ENCODE measurements at places on chromosomes 3 and 15. TPM values are rescaled to one million over a fixed set of nuclear protein-coding genes. Genes with fewer than 3 reads are reported as not detected.
A peak's percentile ranks its signal among the peaks of the same experiment; 100 is the strongest.

GRCh38 chr15:40763801-40764628 is at the start of gene GCHFR:
TSS of gene GCHFR (plus strand) at chr15:40764068. CDS start at chr15:40764181, 113 bp downstream.
- no peaks in the 10 kb centered on the region for H3K27me3 ChIP-seq
- DNase-seq = peak; percentile 83

GRCh38 chr3:87044846-87045245 is 53.9 kb upstream of the VGLL3 start:
- no peaks in the 10 kb centered on the region for H3K27me3 ChIP-seq
- no peak for DNase-seq
- H3K27ac ChIP-seq = no peak overlapping the region

The TMEM212 gene
- total RNA-seq = not detected

DNA sequence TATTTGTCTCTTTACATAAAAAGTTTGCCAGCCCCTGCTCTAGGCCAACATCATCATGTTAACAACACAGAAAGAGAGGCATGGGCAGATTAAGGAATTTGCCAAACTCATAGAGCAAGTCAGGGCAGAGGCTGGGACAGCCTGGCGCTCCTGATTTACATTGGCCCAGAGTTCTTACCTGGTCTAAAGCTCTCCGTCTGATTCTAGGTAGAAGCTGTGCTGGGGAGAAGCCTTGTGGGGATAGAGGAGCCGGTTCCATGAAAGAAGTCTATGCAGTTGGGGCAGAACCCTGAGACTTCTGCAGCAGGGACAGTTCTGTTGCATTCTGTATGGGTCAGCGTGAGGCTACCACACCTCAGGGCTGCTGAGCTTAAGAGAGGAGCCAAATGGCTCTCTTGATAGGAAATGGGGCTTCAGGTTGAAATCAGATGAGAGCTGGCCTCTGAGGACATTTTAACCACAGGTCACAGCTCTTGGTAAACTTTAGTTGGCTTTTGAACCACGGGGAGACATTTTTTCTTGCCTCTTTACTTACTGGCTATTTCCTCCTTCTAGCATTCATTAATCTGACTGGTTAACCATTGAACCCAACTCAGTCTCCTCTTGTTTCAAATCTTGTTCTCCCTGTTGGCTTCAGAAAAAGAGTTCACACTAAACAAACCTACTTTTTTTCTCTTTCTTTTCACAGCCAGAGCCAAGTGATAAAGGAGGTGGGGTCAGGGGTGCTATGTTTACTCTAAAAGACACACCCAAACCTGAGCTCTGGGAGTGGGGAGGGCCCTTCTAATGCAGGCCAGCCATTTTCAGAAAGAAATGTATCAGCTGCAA is 250.7 kb downstream of the OPA1 start:
- H3K27ac ChIP-seq = peak overlapping the region; percentile 94
- no peak overlapping the region for H3K4me3 ChIP-seq
- H3K4me1 ChIP-seq = peaks cover 69% of the 10 kb centered on the region

DNA sequence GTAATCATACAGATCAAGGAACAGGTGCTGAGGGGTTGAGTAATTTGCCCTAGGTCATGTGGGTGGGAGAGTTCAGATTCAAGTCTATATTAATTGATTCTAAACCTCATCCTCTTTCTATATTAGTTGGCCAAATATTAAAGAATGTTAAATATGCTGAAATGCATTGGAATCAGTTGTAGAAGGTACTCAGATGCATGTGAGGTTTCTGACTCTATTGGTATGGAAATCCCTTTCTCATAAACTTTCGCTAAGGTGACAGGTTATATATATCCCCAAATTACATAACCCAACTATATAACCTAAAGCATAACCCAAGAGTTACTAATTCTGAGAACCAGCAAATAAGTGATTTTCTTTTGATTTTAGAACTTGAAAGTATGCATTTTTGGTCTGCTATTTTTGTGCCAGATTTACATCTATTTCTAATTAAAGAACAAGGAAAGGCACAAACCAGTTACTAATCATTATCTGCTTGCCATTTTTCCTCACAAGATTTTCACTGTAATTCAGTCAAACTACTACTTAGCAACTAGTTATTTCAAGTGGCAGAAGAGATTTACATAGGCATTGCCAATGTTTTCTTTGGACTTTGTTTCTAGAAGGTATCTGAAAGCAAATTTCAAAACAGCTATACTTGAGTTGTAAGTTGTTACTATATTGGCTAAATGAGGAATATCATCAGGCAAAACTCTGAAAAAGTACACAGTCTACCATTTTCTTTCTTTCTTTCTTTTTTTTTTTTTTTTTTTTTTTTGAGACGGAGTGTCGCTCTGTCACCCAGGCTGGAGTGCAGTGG is 201.3 kb downstream of the RBMS3 start:
- no peak overlapping the region for H3K4me3 ChIP-seq
- H3K4me1 ChIP-seq = no peaks in the 10 kb centered on the region
- H3K36me3 ChIP-seq = no peaks in the 10 kb centered on the region
- H3K27me3 ChIP-seq = no peaks in the 10 kb centered on the region
- DNase-seq = no peak
- no peak overlapping the region for H3K27ac ChIP-seq

The PLA2G4F gene
- total RNA-seq = 1.6 TPM

GRCh38 chr3:73789825-73790444 is 165.2 kb upstream of the PDZRN3 start:
- H3K36me3 ChIP-seq = no peaks in the 10 kb centered on the region
- H3K27ac ChIP-seq = no peak overlapping the region
- no peaks in the 10 kb centered on the region for H3K27me3 ChIP-seq
- no peaks in the 10 kb centered on the region for H3K4me1 ChIP-seq
- no peak for DNase-seq
- H3K4me3 ChIP-seq = no peak overlapping the region
